SK-N-SH (cell line): ENCODE measurements at places on chromosomes 16 and 17.
A peak's percentile ranks its signal among the peaks of the same experiment; 100 is the strongest.

GRCh38 chr17:81347437-81347836 is 47.8 kb upstream of the BAHCC1 start:
- peaks cover 6% of the 10 kb centered on the region for H3K4me1 ChIP-seq
- no peak for DNase-seq
- H3K27ac ChIP-seq, result no peak overlapping the region
- peaks cover under 1% of the 10 kb centered on the region for H3K36me3 ChIP-seq
- H3K27me3 ChIP-seq, result no peaks in the 10 kb centered on the region

DNA sequence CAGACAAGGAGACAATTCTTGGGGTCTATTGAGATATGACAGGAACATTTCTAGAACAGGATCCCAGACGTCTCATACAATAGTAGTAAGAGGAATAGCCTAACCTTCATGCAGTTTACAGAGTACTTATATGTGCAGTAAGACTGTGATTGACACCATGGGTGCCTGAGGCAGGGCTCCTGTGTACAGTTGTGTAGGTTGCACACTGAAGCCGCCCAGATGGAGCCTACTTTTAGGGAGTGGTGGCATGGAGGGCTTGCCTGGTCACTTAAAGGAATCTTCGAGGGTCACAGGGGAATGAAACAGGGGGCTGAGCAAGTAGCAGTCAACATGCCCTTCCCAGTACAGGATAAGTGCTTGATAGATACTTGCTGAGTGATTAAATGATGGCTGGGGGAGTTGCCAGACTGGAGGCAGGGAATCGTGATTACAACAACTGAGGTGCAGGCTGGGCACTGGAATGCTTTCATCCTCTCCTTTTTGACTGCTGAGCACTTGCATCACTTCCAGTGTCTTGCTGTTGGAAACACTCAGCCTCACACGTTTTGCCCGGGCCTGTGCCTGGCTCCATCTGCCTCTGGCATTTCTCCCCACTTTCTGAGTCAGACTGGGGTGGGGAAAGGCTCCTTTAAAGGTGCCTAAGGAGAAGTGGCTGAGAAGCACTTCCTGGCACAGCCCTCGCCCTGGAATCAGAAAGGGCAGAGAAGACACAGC is 71.0 kb downstream of the COPRS start:
- no peak for DNase-seq
- no peaks in the 10 kb centered on the region for H3K4me1 ChIP-seq
- no peak overlapping the region for H3K4me3 ChIP-seq
- H3K27me3 ChIP-seq, result no peaks in the 10 kb centered on the region
- peak overlapping the region; percentile 2 for H3K27ac ChIP-seq

DNA sequence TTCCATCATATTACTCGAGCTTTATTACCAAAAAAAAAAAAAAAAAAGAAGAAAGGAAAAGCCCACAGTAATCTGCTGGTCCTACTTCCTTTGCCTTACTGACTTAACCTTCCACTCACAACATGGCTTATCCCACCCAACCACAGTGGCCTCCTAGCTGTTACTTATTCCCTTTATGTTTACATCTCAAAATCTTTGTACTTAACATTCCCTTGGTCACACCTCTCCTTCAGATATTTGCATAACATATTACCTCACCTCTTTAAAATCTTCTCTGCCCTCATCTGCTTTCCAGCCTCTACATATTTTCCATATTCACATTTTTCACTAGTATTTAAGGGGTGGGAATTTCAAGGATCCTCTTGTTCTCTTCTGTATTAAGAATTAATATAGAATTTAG is 327.0 kb upstream of the TBX2 start:
- H3K4me1 ChIP-seq, result peaks cover 11% of the 10 kb centered on the region
- no peak overlapping the region for H3K4me3 ChIP-seq
- H3K27ac ChIP-seq, result no peak overlapping the region
- H3K27me3 ChIP-seq, result no peaks in the 10 kb centered on the region
- no peaks in the 10 kb centered on the region for H3K36me3 ChIP-seq

DNA sequence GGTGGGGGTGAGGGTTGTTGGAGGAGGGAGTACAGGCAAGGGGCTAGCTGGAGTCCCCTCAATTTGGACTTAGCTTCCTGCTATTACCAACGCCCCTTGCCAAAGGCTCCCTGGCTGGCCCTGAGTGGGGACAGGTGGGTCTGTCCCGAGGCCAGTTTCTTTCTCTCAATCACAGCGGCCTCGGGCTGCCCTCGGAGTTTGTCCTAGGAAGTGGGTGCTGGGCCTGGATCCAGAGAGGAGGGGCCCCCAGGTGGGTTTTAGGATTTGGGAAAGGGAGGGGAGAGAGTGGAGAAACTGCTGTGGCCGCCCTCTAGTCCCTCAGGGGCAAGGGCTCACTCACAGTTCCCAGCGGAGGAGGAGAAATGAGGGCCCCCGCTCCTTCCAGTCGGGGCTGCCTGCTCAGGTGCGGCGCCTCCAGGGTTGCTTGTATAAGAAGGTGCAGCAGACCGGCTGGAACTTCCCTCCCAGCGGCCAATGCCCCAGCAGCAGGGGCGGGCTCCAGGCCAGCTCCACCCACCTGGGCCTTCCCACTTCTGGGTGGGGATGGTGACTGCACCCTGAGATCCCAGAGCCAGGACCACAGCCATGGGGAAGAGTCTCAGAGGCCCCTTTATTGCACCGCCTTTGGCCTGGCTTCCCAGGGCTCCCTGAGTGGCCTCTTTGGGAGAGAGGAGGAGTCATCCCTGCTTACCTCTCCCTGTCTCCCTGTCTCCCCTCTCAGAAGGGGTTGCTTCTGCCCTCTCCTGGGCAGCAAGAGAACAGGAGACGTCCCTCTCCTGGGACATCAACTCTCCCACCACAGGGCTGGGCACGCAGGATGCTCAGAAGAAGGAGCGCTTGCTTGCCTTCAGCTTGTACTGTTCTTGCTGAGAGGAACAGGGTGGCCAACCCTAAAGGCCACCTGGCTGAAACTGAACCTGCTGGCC is 112.0 kb upstream of the SMURF2 start:
- peaks cover 6% of the 10 kb centered on the region for H3K4me1 ChIP-seq
- peak; percentile 71 for DNase-seq
- peaks cover 6% of the 10 kb centered on the region; the same call in 1 of the 2 replicates for H3K36me3 ChIP-seq
- no peaks in the 10 kb centered on the region for H3K27me3 ChIP-seq

DNA sequence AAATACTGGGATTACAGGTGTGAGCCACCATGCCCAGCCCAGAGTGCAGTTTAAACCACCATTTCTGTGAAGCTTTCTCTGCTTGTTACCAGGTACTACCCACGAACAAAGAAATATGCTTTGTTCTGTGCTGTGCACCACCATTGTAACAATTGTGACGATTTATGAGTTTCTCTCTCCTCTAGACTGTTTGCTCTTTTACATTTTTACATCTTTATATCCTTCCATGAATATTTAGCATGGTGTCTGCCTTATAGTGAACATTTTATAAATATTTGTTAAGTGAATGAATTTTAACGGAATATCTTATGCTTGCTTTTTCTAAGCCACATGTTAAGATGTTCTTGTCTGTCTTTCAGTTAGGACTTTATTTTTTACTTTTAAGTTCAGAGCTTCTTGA is 60.3 kb downstream of the OMG start:
- H3K36me3 ChIP-seq, result peaks cover 52% of the 10 kb centered on the region
- no peak overlapping the region for H3K27ac ChIP-seq
- no peak overlapping the region for H3K4me3 ChIP-seq
- H3K27me3 ChIP-seq, result no peaks in the 10 kb centered on the region

GRCh38 chr17:66966704-66967418 is 2.4 kb downstream of the CACNG4 start:
- H3K4me1 ChIP-seq, result peaks cover 74% of the 10 kb centered on the region
- no peaks in the 10 kb centered on the region for H3K27me3 ChIP-seq
- H3K4me3 ChIP-seq, result peak overlapping the region; percentile 93; the same call in 1 of the 2 replicates
- DNase-seq, result peak; percentile 68
- no peaks in the 10 kb centered on the region for H3K36me3 ChIP-seq
- H3K27ac ChIP-seq, result peak overlapping the region; percentile 97

- H3K27me3 ChIP-seq, result no peaks in the 10 kb centered on the region
- peak overlapping the region; percentile 98 for H3K27ac ChIP-seq
- no peak overlapping the region for H3K4me3 ChIP-seq
Observed at GRCh38 chr17:77436058-77436442, 295.3 kb downstream of the SEC14L1 start.

DNA sequence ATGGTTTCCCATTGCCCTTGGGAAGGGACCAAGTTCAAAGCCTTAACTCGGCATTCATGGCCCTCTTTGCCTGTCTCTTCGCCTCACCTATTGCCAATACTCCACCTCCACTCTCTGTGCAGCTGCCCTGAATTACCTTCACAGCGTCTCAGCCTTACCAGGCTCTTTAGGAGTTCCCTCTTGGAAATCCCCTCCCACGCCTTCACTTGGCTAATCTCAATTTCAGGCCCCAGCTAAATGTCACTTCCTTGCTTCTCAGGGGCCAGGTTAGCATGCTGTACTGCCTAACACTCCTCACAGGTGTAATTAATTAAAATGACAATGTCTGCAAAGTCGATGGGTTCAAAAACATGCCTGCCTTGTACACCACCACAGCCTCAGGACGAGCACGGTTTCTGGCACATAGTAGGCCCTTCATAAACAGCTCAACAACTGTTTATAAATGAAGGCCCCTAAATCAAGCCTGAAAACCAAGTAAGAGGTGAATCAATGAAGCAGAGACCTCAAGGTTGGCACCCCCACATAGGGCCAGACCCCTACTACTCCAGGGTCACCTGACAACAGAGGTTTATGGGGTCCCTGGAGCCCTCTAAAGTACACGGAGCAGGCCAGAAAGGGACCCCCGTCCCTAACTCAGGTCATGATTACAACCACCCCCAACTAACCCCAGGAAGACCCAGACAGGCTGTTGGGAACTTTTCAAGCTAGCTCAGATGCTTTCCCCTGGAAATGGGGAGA is 11.2 kb upstream of the EEF2K start:
- H3K27ac ChIP-seq, result no peak overlapping the region
- H3K4me3 ChIP-seq, result no peak overlapping the region
- H3K27me3 ChIP-seq, result no peaks in the 10 kb centered on the region

DNA sequence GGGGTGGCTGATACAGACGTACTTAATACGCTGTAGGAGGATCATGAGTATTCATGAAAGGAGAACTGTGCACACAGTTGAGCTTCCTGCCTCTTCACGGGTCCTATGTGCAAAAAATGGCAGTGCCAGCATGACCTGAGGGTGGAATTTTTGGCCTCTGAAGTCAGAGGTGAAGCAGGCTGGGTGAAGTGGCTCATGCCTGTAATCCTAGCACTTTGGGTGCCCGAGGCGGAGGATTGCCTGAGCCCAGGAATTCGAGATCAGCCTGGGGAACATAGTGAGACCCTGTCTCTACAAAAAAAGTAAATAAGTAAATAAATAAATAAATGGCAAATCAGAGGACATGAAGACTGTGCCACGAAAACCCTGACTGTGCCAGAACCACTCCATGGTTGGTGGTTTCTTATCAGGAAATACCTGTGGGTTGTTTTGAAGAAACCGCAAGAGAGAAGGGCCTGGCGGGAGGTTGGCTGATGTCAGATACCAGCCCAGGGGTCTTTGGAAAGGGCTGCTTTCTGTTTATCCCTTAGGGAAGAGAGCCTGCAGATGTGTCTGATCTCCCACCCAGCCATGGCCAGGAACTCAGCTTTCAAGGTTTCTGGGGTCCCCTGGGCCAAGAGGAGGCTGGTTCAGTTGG is 3.4 kb downstream of the ASPSCR1 start:
- H3K27ac ChIP-seq, result no peak overlapping the region
